Natural killer cell (primary cell): ENCODE measurements at places on chromosomes 5 and 9. TPM values are rescaled to one million over a fixed set of nuclear protein-coding genes. Genes with fewer than 3 reads are reported as not detected.

Gene MARCHF6
- total RNA-seq: 164 TPM

Gene P4HA2
- 0.20 TPM for total RNA-seq

GRCh38 chr9:137645211-137645610 is 26.4 kb downstream of the EHMT1 start:
- DNase-seq: no peak
- H3K27me3 ChIP-seq: no peaks in the 10 kb centered on the region
- peaks cover 11% of the 10 kb centered on the region for H3K36me3 ChIP-seq
- H3K4me1 ChIP-seq: peaks cover 23% of the 10 kb centered on the region
- H3K27ac ChIP-seq: no peak overlapping the region

DNA sequence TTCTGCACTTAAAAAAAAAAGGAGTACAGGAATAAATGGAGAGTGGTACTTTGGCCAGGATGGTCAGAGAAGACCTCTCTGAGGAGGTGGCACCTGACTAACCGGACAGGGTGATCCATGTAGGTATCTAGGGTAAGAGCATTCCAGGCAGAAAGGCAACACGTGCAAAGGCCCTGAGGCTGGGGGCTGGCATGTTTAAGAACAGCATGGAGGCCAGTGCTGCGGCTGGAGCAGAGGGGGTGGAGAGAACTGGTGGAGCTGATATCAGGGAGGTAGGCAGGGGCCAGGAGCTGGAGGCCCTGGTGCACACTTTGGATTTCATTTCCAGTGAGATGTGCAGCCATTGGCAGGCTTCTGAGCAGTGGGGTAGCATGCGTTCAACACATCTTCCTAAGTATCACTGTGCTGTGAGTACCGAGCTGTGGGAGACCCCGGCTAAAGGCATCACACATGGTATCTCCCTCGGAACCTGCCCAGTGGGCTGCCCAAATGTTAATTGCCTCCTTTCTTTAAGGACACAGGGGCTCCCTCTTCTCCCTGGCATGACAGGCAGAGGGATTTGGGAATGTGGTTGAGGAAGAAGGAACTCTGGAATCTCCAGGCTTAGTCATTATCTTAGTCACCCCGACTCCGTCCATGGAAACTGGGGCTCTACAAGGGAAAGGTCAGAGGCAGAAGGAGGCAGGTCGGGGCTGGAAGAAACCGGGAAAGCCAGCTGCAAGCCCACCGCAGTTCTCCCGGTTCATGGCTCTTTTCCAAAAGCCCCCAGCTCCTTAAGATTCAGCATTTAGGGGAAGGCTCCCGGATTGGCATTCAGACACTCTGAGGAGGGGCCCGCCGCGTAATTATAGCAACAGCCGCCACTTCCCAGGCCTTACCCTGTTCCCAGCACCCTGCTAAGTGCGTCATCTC is 18.6 kb downstream of the SLC6A7 start:
- no peak overlapping the region for H3K4me3 ChIP-seq
- no peaks in the 10 kb centered on the region for H3K36me3 ChIP-seq
- H3K4me1 ChIP-seq: peaks cover 21% of the 10 kb centered on the region

- H3K36me3 ChIP-seq: peaks cover 3% of the 10 kb centered on the region
- H3K27ac ChIP-seq: no peak overlapping the region
- peaks cover 10% of the 10 kb centered on the region for H3K4me1 ChIP-seq
- H3K4me3 ChIP-seq: no peak overlapping the region
Measured at GRCh38 chr9:95870906-95871305, 4.6 kb upstream of the ERCC6L2 start.

- H3K36me3 ChIP-seq: peaks cover 51% of the 10 kb centered on the region
- no peak for DNase-seq
- no peak overlapping the region for H3K27ac ChIP-seq
Measured at GRCh38 chr9:99137225-99137624, 32.3 kb downstream of the TGFBR1 start.

DNA sequence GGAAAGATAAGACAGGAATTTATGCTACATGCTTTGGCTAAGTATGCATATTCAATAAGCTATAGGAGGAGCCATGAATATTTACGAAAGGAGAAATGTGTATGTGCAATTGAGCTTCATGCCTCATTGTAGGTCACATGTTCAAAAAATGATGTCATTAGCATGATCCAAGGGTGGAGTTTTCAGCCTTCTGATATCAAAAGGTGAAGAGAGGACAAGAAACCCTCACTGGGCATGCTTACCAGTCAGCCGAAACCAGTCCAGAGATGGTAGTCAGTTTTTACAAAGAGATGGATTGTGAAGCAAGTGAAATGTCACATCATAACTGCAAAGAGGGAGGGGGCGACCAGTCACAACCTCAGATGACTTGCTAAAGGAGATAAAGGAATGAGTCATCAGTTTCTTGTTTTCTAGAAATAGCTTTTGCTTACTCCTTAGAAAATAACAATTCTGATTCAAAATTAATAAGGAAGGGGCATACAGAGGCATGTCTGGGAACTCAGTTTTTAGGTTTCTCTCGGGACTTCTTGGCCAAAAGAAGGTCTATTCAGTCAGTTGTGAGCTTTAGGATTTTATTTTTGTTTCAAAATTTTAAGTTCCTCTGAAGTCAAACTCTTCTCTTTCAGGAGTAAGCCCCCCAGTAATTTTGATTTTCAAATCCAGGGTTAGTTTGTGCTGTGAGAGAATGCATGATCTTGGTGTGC is 1067.8 kb upstream of the EDIL3 start:
- DNase-seq: no peak
- no peaks in the 10 kb centered on the region for H3K4me1 ChIP-seq
- H3K4me3 ChIP-seq: no peak overlapping the region
- H3K36me3 ChIP-seq: no peaks in the 10 kb centered on the region
- no peaks in the 10 kb centered on the region for H3K27me3 ChIP-seq

- H3K27ac ChIP-seq: no peak overlapping the region
- DNase-seq: no peak
- H3K4me1 ChIP-seq: no peaks in the 10 kb centered on the region
- H3K4me3 ChIP-seq: no peak overlapping the region
- no peaks in the 10 kb centered on the region for H3K27me3 ChIP-seq
Measured at GRCh38 chr5:150649108-150650020, 8.9 kb downstream of the SYNPO start.
